Activated effector memory CD4-positive, alpha-beta T cell treated with Interleukin-2 at 50 U/mL for 16 hours (primary cell): ENCODE measurements at places on chromosomes 16 and 17.

- no peak for DNase-seq
Observed at GRCh38 chr16:7579454-7579853, 246.8 kb downstream of the RBFOX1 start.

DNA sequence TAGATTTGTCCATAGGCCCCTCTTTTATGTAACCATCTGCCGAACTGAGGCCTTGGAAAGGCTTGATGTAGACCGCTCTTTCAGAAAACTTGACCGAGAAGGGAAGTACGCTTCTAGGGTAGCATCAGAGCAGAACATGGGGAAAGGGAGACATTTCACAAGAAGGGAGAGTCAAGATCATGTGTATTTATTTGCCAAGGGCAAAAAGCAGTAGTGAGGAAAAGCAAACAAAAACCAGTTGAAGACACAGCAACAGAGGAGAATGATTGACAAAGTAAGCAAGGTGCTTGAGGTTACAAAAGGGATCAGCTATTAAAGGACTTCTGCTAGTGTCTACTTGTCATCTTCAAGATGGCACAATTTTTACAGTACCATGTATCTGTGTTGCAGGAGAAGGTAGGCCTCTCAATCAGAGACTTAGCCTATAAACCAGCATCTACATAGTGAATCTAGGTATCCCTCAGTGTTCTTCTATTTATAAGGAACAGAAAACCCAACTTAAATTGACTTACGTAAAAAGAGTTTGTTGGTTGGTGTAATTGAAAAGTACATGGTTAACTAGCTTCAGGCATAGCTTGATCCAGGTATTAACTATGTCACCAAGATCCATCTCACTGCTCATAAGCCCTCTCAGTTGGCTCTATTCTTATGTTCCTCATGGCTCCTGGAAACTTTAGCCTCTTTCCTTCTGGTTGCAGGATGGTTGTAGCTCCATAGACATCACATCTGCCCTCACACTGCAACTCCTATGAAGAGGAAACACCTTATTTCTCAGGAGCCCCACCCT lies 288.4 kb downstream of the IRX3 start:
- DNase-seq: no peak

DNA sequence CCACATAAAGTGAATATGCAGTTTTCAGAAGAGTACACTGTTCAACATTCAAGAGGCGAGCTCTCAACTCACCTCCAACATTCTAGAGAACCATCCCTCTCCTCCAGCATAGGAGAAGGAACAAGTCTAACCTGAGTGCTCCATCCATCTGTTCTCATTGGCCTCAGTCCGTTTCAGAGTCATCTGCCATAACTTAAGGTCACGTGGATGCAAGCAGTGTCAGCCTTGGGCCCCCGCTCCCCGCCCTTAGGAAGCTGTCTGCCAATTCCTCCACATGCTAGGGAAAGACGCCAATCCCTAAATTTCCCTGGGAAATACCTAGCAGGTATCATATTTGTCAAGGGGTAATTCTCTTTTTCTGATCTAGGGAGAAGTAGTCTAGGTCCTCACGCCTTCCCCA lies 21.4 kb downstream of the MARVELD3 start:
- DNase-seq: no peak

- DNase-seq: no peak
Observed at GRCh38 chr17:82623707-82624106, 24.5 kb downstream of the WDR45B start.

DNA sequence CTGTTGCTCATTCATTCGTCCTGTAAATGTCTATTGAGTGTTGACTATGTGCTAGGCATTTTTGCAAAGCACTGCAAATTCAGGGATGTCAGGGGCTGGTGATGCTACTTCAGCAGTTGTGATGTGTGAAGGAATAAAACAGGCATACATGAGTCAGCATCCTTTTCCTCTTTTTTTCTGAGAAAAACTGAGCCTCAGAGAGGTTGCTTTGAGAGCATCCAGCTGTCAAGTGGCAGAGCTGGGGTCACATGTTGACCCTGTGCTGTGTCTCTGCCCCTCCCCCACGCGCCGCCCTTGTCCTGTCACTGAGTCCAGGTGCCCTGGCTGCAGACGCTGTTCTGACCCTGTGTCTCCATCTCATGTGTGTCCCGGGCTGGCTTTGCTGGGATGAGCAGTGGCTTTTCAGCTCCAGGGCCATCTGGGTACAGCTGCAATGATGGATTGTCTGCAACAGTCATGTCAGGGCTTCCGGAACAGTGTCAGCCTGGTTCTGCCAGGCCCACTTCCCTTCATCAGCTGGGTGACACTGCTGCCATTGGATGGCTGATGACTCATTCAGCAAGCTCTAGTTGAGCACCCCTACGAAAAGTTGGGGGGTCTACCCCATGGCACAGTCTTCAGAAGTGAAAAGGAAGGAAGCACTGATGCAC lies 14.9 kb downstream of the SEC14L5 start:
- no peak for DNase-seq

- DNase-seq: peak; percentile 37
Observed at GRCh38 chr17:43338886-43339516, 59.8 kb upstream of the ARL4D start.

GRCh38 chr17:692116-692515 lies 22.5 kb downstream of the VPS53 start:
- DNase-seq: no peak

DNA sequence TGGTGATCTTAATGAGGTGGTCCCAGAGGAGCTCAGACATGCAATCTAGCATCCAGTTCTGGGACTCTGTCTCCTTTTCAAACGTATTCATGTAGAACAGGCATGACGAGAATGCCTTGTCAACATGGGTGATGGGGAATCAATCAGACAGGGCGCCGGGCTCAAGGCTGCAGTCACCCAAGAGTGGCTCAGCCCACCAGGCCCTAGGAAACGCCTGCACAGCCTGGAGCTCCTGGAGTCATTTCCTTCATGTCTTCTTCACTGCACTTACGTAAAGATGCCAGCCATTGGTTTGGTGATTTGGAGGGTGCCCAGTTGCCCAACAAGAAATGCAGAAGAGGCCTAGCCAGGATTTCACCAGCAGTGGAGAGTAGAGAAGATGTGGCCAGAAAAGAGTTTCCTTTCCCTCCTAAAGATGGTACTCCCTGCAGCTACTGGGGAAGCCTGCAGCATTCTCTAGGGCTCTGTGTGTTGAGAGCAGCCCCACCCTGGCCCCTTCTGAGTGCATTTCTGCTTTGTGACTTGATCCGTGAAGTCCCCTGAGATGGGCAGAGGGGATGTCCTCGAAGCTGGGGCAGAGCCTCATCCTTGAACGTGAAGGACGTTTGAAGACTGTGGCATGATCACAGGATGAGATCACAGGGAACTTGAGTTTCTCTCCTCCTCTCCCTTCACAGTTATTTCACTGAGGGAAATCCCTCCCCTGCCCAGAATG lies 24.0 kb upstream of the STH start:
- DNase-seq: no peak

DNA sequence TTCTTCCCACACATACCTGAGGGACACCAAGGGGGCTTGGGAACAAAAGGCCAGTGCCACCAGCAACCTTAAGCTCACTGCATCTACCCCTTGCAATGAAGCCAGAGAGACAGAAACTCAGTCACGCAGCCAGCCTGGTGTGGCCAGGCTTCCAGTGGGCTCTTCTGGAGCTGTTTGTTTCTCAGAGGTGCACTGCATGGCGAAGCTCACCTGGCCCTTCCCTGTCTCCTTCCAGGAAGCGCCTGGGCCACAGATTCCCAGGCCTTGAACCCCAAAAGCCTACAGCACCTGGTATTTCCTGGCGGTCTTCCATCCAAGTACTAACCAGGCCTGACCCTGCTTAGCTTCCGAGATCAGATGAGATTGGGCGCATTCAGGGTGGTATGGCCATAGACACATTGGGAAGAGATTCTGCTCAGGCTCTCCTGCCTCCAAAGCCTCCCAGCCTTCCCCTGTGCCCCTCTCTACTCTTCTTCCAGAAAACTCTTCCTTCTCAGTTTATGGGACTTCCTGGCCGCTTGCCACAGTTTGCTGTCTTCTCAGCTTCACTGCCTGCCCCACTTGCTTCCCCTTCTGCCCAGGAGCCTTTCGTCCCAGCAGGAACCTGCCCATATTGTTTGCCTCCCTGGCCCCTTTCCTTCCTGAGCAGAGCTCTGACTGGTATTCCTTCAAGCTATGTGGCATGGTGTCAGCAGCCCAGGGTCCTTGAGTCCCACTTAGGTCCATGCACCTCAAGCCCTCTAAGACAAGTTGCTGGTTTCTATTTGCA lies 1.6 kb downstream of the CISD3 start:
- DNase-seq: no peak

- DNase-seq: no peak
Observed at GRCh38 chr17:20063665-20064648, 54.8 kb downstream of the SPECC1 start.

DNA sequence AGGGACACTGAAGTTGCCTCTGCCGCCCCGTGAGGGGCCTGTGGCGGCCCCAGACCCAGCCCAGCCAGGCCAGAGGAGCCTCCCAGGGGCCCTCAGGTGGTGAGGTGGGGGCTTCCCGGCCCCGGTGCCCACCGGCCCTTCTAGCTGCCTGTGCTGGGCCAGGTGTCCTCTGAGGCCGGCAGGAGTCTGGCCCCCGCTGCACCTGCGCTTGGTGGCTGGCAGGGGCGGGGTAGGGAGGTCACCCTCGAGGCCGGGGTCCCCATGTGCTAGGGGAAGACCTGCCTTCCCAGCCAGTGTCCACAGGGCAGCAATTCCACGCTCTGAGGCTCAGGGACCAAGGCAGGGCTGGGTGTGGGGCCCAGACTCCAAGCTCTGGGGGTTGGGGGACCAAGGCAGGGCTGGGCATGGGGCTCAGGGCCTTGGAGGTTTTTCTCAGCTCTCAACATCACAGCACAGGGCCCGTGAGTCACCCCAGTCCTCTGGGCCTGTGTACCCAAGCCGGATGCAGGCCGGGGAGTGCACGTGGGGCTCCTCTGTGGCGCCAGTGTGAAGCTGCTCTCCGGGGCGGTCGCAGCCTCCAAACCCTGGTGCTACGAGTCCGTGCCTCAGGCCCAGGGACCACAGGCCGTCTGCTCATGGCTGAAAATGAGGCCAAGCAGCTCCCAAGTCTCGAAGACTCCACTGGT lies 1.3 kb upstream of the CCDC154 start:
- no peak for DNase-seq

- DNase-seq: peak; percentile 87
Observed at GRCh38 chr16:23149267-23149992, at the start of gene USP31. Gene USP31, minus strand, starts transcription at chr16:23149452. Its CDS starts 182 bp downstream, at chr16:23149270.

DNA sequence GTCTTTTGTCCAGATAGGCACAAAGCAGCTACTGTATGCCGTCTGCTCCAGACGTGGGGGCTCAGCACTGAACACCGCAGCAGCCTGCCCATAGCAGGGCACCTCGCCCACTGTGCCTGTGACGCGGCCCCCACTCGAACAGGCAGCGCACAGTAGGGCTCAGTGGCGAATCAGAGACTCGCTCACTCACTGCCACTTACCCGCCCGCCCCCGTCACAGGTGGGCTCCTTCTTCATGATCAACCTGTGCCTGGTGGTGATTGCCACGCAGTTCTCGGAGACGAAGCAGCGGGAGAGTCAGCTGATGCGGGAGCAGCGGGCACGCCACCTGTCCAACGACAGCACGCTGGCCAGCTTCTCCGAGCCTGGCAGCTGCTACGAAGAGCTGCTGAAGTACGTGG lies 23.6 kb downstream of the TPSG1 start:
- no peak for DNase-seq

GRCh38 chr17:70808596-70808995 lies 639.3 kb downstream of the KCNJ2 start:
- DNase-seq: no peak

GRCh38 chr17:40484973-40485530 lies 16.4 kb downstream of the TNS4 start:
- no peak for DNase-seq

GRCh38 chr17:76707985-76708807 lies 2.6 kb downstream of the MXRA7 start:
- no peak for DNase-seq

DNA sequence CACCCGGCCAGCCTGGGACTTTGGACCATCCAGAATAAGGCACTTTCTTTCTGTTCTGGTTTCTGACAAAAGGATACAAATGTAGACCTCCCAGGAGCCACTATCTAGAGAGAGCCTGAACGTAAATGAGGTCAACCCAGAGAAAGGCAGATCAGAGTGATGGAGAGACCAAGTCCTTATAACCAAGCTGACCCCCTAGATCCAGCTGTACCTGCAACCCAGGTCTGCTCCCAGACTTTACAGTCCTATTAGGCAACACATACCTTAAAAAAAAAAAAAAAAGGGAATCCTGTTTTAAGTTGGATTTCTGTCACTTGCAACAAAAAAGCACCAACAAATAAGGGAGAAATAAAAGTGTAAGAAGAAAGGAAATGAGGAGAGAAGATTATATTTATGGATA lies 23.2 kb downstream of the CPPED1 start:
- no peak for DNase-seq

DNA sequence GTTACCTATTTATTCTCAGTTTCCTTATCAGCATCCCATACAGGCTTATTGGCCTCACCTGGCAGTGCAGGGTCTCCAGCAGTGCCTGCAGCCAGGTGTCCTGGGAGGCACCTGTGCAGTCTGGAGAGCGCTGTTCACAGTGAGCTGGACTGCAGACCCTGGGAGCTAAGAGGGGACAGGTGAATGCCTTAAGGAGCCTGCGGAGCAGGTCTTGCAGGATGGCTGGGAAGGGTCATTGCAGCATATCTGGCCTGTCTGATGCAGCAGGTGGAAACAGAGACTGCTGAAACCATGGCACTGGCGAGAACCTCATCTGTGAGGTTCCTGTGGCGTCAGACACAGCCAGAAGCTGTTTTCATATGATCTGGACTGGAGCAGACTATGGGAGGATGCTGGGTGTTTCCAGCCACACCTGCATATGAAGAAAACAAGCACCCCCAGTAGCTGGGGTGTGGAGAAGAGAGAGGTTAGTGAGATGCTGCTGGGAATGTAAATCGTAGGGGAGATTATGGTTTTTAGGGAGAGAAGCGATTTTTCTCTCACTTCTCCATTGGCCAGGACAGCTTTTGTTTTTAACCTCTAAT lies 77.0 kb downstream of the NTN1 start:
- DNase-seq: no peak

DNA sequence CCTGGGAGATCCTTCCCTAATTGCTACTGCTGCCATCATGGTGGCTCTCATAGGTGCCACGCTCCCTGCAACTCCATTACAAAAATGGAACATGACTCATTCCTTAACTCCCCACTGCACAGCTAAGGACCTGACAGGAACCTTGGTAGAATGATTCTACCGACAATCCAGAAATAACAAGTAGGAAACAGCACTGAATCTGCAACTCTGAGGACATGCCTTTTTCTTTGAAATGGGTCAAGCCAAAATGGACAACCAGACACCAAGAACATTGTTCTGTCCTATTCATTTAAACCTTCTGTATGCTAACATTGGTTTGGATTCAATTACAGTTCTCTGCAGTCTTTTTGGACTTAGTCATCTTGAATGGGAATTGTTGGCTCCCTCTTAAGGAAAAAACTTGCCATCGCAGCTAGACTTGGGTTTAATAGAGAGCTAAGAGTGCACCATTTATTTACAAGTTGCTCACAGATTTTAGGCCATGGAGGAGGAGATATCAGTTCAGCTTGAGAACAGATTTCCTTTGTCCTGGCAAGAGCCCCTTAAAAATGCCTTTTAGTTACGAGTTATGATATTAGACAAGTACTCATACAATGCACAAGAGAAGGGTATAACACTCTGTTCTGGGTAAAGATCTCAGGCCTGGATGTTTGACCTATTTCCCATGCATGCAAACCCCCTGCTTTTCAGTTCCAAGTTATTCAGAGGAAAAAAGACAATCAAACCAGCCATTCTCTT lies 20.9 kb upstream of the NSRP1 start:
- DNase-seq: no peak

GRCh38 chr16:13083681-13084080 lies 182.3 kb downstream of the SHISA9 start:
- DNase-seq: no peak
